ENCODE measurements at places on chromosomes 12 and 14.

- H3K4me3 ChIP-seq = no peak overlapping the region
- no peaks in the 10 kb centered on the region for H3K27me3 ChIP-seq
- no peak overlapping the region for H3K27ac ChIP-seq
- DNase-seq = no peak
These were observed 8.1 kb downstream of the CARMIL3 start for GRCh38 chr14:24059841-24060388.

DNA sequence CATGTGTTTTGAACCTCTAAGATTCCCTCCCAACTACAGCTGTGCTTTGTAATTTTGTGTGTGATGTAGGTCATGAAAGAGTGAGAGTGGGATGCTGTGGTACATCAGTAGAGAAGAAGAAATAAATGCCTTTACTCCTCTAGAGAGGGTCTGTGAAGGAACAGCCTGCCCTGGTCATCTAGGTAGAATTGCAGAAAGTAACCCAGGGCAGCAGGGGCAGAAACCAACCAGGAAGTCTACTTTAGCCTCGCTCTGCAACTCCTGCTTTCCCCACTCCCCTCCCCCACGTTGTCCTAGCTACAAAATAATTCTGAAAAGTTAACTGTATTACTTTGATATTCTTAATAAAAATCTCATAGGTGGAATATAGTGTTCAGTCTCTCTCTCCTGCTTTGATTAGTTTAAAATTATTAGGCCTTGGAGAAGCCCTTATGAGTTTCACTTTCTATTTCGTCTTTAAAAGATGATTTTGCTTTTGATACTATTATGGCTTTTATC lies 7.5 kb downstream of the TBK1 start:
- H3K27me3 ChIP-seq = no peaks in the 10 kb centered on the region
- no peaks in the 10 kb centered on the region for H3K36me3 ChIP-seq
- peaks cover 25% of the 10 kb centered on the region for H3K4me1 ChIP-seq
- H3K4me3 ChIP-seq = peak overlapping the region; percentile 68
- no peak for DNase-seq

DNA sequence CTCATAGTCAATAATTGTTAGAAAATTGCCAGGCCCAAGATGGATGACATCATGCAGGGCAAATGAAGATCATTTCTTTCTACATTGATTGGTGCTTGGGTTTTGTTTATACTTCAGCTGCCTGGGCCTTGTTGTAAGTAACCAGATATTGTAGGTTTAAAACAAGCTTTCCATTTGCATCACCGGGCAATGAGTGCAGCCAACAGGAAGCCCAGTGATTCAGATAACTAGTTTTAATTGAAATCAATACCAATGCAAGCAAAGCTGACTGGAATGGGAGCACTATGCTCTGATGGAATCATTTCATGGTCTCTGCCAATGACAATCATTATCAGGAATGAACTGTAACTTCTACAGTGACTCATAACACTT lies 279.3 kb downstream of the DUSP6 start:
- DNase-seq = no peak
- H3K27me3 ChIP-seq = no peaks in the 10 kb centered on the region
- H3K27ac ChIP-seq = no peak overlapping the region

GRCh38 chr12:127145241-127145928 lies 1121.6 kb upstream of the TMEM132C start:
- no peaks in the 10 kb centered on the region for H3K4me1 ChIP-seq
- peak overlapping the region; percentile 63 for H3K4me3 ChIP-seq
- no peaks in the 10 kb centered on the region for H3K36me3 ChIP-seq
- H3K27me3 ChIP-seq = no peaks in the 10 kb centered on the region
- DNase-seq = no peak
